Cortex of kidney (tissue), 1 donor: ENCODE measurements at places on chromosomes 7 and 10.

DNA sequence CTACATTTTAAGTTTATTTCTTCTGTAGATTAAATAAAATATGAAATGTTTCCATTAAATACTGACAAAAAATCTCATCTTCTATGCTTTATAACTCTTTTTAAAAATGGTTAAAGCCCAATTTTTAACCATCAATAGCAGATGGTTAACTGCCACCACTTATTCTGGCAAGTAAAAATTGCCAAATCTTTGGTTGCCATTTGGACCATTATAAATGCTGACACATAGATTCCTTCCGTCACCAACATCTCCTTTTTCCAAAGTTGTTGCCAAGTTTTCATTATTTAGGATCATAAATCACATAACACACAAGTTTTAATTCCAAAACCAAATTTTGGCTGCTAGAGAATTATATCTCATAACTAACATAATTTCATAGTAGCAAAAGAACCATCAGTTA lies 1614.3 kb downstream of the REEP3 start:
- DNase-seq: no peak

GRCh38 chr7:100677308-100678267 lies 4.0 kb downstream of the GNB2 start:
- no peak for DNase-seq

GRCh38 chr10:112434988-112435619 lies 11.6 kb downstream of the ZDHHC6 start:
- DNase-seq: no peak

- DNase-seq: no peak
These were observed 150.4 kb downstream of the MAD1L1 start for GRCh38 chr7:2082139-2082998.

DNA sequence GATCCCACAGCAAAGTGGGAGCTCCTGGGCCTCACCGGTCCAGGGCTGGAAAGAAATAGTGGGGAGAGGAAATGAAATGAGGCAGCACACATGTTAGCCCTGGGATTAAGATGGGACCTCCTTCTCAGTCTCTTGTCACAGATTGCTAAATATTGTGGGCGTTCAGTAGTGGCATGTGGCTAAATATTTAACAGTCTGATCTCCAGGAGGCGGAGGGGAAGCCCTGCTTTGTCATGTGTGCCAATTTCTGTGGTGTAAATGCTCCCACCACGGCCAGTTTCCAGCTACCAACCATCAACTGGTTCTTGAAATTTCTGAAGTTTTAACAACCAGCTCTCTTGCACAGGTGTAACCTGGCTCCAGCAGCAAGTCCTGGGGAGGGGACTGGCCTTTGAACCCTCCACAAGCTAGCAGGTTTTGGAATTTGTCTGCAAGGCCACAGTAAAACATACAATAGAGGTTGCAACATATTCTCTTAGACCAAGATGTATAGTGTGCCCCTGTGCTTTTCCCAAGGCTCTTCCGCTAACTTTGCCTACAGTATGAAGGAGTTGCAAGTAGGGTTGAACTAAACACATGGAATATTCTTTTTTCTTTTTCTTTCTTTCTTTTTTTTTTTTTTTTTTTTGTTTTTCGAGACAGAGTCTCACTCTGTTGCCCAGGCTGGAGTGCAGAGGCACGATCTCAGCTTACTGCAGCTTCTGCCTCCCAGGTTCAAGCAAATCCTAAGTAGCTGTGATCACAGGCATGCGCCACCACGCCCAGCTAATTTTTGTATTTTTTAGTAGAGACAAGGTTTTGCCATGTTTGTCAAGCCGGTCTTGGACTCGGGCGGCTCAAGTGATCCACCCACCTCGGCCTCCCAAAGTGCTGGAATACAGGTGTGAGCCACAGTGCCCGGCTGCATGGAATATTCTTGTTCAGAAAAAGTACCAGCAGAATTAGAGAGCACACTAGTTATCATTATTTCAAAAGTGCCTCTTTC lies 103.1 kb upstream of the PCBD1 start:
- DNase-seq: no peak
